Aorta (tissue), 5 donors: ENCODE measurements at places on chromosomes 1 and 21. TPM values are rescaled to one million over a fixed set of nuclear protein-coding genes. Genes with fewer than 3 reads are reported as not detected.

The TAF5L gene
- 37.8 TPM for total RNA-seq

DNA sequence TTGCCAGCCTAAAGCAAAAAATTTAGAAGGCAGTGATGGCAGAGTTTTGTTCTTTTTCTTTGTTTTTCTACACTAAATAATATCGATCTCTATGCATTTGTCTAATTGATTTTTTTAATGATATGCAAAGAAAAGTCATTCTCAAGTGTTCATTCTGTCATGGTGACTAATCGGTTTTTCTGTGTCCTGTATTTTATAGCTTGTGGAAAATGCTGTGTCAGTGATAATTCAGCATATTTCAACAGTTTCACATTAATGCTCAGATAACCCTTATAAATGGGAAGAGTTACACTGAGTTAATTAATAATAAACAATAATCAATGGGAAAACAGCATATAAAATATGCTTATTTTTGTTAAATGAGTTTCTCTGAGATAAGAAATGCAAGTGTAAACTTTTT lies 824.9 kb downstream of the AMY1C start:
- H3K4me3 ChIP-seq, result no peak overlapping the region
- no peaks in the 10 kb centered on the region for H3K36me3 ChIP-seq

DNA sequence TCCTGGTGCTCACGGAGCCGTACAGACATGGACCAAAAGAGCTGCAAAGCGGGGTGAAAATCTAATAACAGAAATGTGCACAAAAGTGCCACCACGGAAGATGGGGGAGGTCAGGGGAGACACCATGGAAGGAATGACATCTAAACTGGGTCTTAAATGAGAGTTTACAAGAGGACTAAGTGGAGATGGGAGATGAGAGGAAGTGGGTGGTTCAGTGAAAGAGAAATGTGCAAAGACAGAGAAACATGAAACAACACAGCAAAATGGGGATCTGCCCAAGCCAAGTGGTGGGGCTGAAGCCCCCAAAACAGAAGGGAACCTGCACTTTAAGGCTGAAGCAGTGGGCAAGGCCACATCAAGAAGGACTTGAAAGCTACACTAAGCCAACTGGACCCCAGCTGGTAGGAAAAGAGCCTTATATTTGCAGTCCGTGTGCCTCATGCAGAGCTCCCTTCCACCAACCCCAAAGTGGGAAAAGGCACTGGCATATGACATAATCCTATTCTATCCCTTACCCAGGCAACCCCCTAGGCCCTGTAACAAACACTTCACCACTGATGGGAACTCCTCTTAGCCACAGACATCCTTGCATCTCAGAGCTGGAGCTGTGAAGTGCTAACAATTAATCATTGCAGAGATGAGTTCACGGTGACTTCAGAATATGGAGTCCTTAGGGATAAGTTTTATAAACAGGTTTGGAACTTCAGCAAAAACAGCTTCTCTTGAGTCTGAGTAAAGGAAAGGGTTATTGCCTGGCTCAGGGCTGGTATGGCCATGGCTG lies 198.6 kb upstream of the EDN2 start:
- H3K4me3 ChIP-seq, result no peak overlapping the region
- DNase-seq, result no peak
- H3K27me3 ChIP-seq, result no peaks in the 10 kb centered on the region

The TEDDM1 gene
- not detected for total RNA-seq

DNA sequence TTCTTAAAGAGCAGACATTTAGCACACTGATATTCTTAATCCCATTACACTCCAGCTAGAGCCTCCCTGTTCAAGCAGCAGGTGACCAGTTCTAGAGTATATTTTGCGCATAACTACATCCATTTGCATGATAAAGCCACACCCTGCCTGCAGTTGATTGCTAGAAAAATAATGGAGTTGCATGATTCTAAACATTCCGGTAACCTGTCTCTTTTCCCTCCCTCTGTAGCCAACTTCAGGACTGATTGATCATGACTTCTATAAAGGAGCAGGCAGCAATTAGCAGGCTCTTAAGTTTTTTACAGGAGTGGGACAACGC lies 14.9 kb downstream of the ARMH1 start:
- DNase-seq, result no peak
- no peaks in the 10 kb centered on the region for H3K4me1 ChIP-seq
- no peaks in the 10 kb centered on the region for H3K27me3 ChIP-seq
- H3K4me3 ChIP-seq, result no peak overlapping the region
- H3K27ac ChIP-seq, result no peak overlapping the region

- H3K4me3 ChIP-seq, result no peak overlapping the region
- no peaks in the 10 kb centered on the region for H3K27me3 ChIP-seq
- DNase-seq, result no peak
- H3K36me3 ChIP-seq, result no peaks in the 10 kb centered on the region
Observed at GRCh38 chr1:54846301-54846700, 40.7 kb downstream of the DHCR24 start.

DNA sequence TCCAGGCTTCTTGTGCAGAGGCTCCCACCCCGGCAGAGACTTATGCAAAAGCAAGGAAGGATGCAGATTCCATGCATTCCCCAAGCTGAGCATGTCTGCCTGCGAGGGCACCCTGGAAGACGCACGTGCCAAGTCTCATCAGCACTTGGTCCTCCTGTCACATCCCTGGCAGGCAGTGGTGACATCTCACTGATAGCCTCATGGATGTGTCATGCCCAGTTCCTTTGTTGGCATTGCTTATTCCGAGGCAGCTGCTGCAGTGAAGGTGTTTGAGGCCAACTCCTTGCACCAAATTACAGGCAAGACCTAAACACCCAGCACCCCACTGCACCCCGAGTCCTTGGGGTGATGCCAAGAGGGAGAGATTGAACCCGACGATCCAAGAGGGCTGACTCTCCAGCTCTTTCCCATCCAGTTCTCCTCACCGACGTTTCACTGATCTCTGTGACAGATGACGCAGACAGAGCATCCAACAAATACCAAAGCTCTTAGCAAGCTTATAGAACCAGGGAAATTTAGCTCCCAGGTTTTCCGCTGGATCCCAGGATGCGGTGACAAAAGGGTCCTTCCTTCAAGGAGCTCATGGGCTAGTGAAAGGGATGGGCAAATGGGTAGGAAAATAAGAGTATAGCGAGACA lies 611.1 kb downstream of the AJAP1 start:
- no peaks in the 10 kb centered on the region for H3K4me1 ChIP-seq
- H3K4me3 ChIP-seq, result no peak overlapping the region
- no peaks in the 10 kb centered on the region for H3K36me3 ChIP-seq
- no peak for DNase-seq
